ENCODE measurements at places on chromosomes 7 and 10.

- no peak for DNase-seq
Observed at GRCh38 chr7:88669913-88670312, 89.6 kb upstream of the ZNF804B start.

- DNase-seq: peak; percentile 40
Observed at GRCh38 chr10:98367604-98368451, 47.2 kb downstream of the PYROXD2 start.

- DNase-seq: no peak
Observed at GRCh38 chr10:119768455-119769094, 42.7 kb downstream of the INPP5F start.

DNA sequence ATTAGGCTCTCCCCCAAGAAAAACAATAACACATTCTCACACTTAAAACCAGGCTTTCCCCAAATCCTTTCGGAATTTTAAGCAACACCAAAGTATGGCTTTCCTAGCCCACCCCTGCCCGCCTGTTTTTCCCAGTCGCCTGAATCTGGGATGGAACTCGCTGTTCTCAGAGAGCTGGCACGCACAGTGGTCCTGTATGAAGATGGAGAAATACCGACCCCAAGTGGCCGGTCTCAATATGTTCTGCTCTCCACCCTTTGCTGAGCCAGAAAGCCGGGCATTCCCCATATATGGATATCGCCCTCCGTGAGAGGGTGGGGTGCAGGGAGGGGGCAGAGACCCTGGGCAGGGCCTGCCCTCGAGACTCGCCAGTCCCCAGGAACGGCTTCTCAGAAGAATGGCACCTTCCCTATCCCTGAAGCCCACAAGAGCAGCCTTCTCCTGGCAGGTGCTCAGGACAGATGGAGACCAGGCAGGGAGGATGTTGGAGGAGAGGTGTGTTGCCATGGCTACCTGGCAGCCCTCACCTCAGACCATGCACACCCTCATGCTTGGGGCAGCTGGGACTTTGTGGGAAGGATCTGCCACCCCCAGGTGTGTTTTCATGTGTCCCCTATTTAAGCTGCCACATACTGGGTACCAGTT is 3.4 kb downstream of the TACR2 start:
- DNase-seq: peak; percentile 65

- no peak for DNase-seq
Observed at GRCh38 chr10:129658376-129659072, 191.5 kb downstream of the MGMT start.

GRCh38 chr7:30965372-30965771 is 1.6 kb downstream of the GHRHR start:
- no peak for DNase-seq

Measured in femur (tissue), 1 donor.